GM23338 (cell line): ENCODE measurements at places on chromosomes 5 and 9. TPM values are rescaled to one million over a fixed set of nuclear protein-coding genes. Genes with fewer than 3 reads are reported as not detected.
A peak's percentile ranks its signal among the peaks of the same experiment; 100 is the strongest.

The ACTBL2 gene
- total RNA-seq = not detected in 2 replicates

The PCDHB4 gene
- total RNA-seq = 1.7 and 2.7 TPM in 2 replicates

- no peak for DNase-seq
Observed at GRCh38 chr5:153900703-153901395, 137.9 kb downstream of the FAM114A2 start.

DNA sequence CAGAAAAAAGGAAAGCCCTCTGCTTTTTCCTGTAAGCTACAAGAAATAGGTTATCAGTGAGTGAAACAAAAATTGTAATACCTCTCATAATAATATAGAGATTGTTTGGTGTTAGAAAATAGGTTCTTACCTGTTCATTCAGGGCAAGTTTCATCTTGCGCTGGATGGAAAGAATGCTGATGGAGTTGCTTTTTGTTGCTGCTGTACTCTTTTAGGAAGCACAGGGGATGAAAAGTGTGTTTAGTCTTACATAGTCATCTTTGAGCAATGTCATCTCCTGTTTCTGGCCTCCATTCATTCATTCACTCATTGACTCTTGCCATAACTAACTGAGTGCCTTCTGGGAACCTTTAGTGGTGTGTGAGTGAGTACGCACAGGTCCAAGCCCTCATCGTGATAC lies 6.4 kb downstream of the ENTREP1 start:
- no peak for DNase-seq

- DNase-seq = peak; percentile 77
Observed at GRCh38 chr9:124894741-124895170, 32.8 kb downstream of the ARPC5L start.

- DNase-seq = no peak
Observed at GRCh38 chr9:126330536-126330935, 3.9 kb downstream of the MVB12B start.

The CCL27 gene
- not detected in 2 replicates for total RNA-seq

- no peak for DNase-seq
Observed at GRCh38 chr9:95580812-95581761, 64.3 kb upstream of the PTCH1 start.

DNA sequence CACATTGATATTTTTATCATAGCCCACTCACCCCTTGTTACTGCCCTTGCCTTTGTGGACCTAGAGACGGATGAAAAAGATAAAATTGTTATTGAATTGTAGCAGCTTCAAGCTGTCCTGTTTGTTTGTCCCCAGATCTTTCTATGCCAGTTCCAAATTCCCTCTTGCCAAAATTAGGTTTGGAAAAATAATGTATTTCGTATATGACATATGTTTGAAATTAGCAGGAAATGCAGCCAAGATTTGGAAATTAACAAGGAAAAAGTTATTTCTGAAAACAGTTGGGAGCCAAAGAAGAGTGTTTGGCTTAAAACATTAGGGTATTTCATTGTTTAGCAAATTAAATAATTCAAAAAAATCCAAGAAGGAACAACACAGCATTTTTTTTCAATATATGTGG lies 33.5 kb downstream of the SPATA31D1 start:
- DNase-seq = no peak

- peak; percentile 83 for DNase-seq
Observed at GRCh38 chr9:130835441-130836298, 616 bp downstream of the ABL1 start.

DNA sequence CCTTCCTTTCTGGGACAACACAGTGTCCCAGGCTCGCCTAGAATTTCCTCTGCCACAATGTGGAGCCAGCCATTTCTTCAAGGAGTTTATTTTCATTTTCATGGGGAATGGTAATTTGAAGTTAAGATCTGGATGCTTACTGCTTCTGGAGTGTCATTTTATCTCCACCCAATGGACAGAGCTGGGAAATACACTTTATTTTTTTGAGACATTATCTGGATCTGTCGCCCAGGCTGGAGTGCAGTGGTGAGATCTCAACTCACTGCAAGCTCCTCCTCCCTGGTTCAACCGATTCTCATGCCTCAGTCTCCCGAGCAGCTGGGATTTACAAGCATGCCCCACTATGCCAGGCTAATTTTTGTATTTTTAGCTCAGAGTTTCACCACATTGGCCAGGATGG lies 12.7 kb upstream of the THG1L start:
- peak; percentile 47 for DNase-seq

GRCh38 chr5:167796672-167797071 lies 494.8 kb upstream of the WWC1 start:
- no peak for DNase-seq

The OR1Q1 gene
- not detected in 2 replicates for total RNA-seq

The SLC45A2 gene
- total RNA-seq = not detected in 2 replicates

GRCh38 chr5:167709625-167710024 lies 581.8 kb upstream of the WWC1 start:
- DNase-seq = no peak
